RKO (cell line): ENCODE measurements at places on chromosomes 6 and 20.

- DNase-seq: no peak
Measured at GRCh38 chr20:45850926-45851325, 6.3 kb downstream of the ACOT8 start.

DNA sequence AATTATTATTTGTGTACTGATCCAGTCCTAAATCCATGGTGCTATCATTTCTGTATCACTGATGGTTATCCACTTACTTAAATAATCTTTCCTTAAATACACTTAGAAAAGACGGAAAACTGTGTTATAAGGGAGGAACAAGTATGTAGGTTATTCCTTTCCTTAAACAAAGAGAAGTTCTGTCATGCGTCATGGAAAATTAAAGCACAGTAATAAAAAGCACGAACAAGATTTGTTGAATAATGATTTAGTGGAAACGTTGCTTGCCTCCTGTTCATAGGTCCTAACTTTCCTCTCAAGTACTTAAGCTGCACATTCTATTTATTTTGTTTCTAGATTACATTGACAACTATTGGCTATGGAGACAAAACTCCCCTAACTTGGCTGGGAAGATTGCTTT, 120.4 kb downstream of the KHDC1L start:
- DNase-seq: no peak

DNA sequence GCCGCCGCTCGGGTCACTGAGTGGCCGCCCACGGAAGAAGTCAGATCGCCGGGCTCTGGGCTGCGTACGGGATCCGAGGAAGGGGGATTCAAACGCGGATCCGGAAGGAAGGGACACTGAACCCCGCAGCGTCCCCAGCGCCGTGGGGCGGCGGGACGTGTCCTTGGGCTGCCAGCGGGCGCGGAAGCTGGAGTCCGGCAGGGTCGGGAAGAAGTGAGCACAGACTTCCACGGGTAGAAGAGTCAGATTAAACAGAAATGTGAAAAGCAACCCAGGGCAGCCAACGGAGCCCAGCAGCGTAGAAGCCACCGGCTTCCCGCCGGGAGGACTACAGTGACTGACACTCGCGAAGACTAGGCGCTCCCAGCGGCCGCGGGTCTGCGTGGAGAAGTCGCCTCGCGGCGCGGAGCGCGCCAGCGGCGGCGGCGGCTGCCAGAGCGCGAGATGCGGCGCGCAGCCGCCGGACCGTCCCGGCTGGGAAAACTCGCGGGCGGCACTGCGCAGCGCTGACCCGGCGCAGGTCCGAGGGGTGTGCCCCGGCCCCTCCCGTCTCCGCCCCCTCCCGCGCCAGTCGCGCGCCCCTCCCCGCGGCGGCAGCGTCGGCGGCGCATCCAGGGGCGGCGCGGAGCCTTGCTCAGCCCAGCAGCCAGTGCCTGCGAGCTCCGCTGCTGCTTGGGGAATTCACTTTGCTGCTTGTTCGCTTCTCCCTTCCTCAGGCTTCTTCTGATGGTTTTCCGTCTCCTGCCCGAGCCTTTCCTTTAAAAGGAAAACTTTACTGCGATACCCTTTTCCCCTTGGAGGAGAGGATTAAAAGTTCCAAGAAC, at the start of gene SAMD5:
Gene SAMD5 (plus strand): TSS at position 649 of the 824 bp plus-strand sequence. CDS start 239 bp downstream, outside the sequence.
- DNase-seq: peak; percentile 59

- no peak for DNase-seq
Measured at GRCh38 chr6:156590482-156590881, 186.7 kb upstream of the ARID1B start.

GRCh38 chr6:23690453-23691049, 435.5 kb upstream of the NRSN1 start:
- DNase-seq: no peak

DNA sequence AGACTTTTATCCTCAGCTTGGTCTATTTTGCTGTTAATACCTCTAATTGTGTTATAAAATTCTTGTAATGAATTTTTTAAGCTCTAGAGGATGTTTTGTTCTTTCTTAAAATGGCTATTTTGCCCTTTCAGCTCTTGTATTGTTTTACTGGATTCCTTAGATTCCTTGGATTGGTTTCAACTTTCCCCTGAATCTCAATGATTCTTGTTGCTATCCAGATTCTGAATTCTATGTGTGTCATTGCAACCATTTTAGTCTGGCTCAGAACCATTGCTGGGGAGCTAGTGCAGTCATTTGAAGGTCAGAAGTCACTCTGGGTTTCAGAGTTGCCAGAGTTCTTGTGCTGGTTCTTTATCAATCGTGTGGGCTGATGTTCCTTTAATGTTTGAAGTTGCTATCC, 37.1 kb downstream of the OTOR start:
- no peak for DNase-seq

DNA sequence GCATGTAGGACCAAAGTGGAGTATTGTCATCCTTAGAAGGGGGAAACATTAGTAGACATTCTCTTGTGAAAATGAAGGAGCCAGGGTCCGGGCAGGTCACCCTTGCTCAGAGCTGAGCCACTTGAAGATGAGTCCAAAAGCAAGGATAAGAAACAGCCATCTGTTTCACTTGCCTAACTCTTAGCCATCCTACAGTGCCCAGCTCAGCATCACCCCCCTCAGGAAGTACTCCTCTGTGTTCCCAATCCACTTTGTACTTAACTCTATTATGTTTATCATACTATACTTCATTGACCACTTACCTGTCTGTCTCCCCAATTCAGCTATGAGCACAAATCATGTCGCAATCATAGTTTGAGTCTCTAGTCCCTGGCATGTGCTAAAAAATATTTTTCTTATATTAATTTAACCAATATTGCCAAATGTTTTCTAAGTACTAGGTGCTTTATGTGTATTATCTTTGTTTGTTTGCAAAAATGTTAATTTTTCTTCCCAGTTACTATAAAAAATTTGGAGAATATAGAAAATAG, 8.1 kb upstream of the TOX2 start:
- no peak for DNase-seq

DNA sequence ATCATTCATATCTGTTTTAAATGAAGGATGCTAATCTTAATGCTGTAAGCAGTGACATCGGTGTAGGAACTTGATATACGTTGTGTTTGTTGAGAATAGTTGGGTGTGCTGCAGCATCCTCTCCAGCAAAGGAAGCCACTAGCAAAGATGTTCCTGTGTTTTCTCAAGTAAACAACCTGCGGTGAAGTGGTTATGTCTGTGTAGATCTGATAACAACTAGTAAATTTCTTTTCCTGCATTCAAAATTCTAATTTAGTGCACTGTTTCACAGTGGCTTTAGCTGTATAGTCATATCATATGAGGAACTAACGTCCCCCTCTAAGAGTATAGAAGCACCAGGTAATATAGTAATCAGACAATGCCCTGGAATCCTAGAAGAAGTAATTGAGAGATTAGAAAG, 38.7 kb downstream of the NCOA7 start:
- DNase-seq: no peak

DNA sequence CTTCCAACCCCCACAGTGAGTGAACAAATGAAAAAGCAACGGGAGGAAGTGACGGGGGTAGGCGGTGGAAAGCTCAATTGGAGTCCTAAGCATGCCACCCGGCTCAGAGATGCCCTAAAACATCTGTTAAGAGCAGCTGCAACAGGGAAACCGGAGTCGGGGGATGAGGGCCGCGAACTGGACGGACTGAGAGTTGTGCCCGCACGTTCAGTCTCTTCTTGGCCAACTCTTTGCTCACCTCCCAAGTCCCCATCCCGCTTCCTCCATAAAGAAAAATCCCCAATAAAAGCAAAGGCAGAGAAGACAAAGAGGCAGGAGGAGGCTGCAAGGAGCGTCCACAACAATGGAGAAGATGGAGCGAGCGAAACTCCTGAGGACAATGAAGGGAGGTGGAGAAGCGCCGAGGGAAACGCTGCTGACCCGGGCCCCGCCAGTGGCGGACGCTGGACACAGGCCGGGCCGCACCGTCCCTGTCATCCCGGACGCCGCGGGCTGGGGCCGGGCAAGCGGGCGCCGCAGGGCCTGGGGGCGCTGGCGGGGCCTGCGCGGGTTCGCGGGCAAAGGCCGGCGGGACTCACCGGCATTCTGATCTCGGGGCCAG, 600 bp downstream of the SEC63 start:
- DNase-seq: peak; percentile 70

GRCh38 chr6:148520109-148520841, 177.6 kb downstream of the SASH1 start:
- no peak for DNase-seq

DNA sequence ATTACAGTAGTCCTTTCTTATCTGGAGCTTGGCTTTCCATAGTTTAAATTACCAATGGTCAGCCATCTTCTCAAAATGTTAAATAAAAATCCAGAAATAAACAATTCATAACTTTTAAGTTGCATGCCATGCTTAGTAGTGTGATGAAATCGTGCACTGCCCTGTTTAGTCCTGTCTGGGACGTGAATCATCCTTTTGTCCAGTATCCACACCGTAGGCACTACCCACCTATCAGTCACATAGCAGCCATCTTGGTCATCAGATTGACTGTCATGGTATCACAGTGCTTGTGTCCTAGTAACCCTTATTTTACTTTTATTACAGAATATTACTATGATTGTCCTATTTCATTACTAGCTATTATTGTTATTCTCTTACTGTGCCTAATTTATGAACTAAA, 924.1 kb downstream of the EYS start:
- no peak for DNase-seq

DNA sequence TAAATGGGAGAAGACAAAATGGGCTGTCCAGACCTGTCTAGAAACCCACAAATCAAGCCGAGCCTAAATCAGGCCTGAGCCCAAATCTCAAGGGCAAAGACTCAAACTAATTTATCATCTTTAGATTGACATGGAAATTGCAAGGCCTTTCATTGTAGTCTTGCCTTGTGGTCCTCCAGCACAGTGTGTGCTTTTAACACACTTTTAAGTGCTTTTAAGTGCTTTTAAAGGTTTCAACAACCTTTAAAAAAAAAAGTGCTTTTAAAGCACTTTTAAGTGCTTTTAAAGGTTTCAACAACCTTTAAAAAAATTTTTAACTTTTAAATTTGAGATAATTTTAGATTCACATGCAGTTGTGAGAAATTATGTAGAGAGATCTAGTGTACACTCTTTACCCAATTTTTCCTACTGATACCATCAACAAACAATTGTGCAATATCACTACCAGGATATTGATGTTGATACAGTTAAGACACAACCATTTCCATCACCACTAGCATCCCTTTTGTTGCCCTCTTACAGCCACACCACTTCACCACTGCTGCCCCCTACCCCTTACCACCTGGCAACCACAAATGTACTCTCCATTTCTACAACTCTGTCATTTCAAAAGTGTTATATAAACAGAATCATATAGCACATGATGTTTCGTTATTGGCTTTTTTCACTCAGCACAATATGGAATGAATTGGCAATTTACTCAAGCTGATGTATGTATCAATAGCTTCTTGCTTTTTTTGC, 23.1 kb upstream of the DCBLD1 start:
- DNase-seq: no peak

- peak; percentile 80 for DNase-seq
Measured at GRCh38 chr6:142301651-142302391, at the start of gene ADGRG6. Gene ADGRG6, plus strand, starts transcription at chr6:142302007. Its CDS starts 323 bp downstream, at chr6:142302330.

DNA sequence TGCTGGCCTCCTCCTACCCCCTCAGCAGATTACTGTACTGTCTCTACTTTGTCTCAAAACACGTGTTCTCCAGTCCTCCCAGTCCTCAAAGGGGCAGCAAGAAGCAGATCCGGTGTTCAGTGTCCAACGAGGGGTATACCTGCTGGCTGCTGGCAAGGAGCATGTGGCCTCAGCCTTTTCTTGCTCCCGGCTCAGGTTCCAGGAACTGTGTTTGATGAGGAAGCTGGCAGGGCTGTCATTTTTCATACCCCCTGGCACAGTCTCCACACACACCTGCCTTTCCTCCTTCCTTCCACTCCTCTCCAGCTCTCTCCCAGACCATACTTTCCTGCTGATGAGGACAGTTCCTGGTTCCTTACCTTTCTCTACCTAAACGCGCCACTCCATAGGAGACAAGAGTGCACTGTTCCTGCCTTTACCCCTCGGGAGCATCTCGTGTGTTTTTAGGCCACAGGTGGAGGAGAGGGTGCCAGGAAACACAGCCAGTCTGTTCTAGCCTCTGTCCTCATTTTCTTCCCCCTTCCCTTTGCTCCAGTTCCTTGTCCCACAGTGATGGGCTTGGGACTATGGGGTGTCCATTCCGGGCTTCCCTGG, 77.2 kb downstream of the SSR1 start:
- no peak for DNase-seq

DNA sequence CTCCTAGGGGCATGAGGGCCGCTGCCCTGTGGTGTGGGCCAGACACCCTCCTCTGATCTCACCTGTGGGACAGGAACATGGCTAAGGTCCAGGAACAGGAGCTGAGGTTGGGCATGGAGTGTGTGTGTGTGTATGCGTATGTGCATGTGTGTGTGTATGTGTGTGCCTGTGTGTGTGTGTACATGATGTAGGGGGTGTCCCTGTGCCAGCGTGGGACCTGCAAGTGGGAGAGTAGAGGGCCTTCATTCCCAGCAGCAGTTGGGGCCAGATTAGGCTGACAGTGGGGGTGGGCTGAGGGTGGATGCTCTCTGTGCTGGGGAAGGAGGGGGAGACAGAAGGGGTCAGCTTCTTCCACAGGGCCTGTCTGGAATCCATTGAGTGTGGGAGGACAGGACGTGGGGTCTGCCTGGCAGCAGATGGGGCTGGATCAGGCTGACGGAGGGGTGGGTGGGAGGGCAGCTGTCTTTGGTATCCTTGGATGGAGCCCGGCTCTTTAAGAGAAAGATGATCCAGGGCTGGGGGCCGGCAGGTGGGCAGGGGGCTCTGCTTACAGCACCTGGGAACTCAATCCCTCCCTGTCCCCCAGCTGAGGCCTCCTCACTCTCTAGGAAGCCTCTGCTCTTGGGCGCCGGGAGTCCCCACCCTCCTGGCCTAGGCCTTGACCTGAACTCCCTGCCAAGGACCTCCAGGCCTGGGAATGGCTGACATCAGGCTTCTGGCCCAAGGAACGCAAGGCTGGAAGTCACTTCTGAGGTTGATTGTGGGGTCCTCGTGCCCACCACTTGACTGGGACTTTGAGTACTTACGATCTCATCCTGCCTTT, 44.0 kb downstream of the SPDEF start:
- DNase-seq: no peak

DNA sequence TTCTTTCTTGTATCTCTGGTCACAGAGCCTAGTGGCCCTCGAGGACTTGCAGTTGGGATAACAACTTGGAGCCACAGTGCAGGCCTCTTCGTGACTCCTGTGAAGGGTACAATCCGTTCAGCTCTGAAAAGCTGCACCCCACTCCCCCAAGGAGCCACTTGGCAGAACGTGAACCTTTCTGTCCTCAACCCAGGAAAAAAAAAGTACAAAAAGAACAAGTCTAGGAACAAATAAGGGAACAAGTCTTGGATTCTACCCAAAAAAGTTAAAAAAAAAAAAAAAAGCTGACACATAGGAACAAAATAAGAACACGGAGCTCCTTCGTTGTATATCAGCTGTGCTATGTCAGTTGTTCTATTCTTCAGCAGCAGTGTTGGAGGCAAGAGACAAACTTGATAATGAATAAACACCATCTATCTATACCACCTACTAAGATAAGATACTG, 77.9 kb upstream of the TULP1 start:
- no peak for DNase-seq

GRCh38 chr6:33732817-33733708, 13.6 kb downstream of the IP6K3 start:
- DNase-seq: no peak

DNA sequence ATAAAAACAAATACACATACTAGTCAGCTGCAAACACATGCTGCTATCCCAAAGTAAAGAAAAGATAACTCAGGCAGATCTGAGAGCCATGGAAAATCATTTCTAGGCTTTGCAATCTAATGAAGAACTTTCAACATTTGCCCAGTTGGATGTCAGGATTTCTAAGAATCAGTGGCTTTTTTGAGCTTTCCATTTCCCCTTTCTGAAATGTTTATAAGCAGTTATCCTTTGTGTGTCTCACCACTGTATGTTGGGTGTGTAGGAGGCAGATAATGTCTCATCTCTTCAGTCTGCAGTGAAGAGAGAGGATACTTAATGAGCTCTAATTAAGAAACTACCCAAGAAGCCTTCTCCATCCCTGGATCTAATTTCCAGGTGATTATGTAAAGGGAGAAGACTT, 43.6 kb downstream of the RGS17 start:
- no peak for DNase-seq
